ENCODE measurements at places on chromosomes 16 and 17.
A peak's percentile ranks its signal among the peaks of the same experiment; 100 is the strongest.

- no peak for DNase-seq
Measured at GRCh38 chr17:50060951-50061712, 5.2 kb downstream of the ITGA3 start.

GRCh38 chr17:40345161-40345993, 19.2 kb downstream of the GJD3 start:
- DNase-seq, result no peak

GRCh38 chr17:1949754-1950153, 75.4 kb downstream of the RTN4RL1 start:
- DNase-seq, result no peak

DNA sequence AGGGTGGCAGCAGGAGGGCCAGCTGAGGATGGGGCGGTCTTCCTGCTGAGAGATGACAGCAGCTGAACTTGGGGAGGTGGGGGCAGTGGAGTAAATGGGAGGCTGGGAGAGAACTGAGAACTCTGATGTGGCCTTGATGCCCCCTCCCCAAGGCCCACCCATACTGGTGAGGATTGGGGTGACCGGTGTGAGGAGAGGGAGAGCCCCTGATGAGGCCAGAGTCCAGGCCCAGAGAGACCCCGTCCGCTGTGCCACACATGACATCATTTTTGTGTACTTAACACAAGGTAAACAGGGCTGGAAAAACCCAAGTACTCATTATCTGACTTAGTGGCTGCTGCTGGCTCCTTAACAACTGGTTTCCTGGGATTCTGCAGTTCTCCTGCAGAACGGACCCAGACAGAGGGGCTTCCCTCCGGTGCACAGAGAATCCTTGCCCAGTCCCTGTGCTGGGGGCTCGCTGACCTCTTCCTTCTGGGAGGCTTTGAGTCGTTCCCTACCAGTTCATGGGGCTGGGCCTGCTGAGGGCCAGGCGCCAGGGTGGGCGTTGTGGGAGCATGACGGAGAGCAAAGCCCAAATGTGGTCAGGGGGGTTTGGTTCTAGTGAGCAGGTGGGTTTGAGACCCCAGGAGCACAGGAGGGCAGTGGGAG, 207.6 kb downstream of the RAB11FIP4 start:
- DNase-seq, result peak; percentile 65

DNA sequence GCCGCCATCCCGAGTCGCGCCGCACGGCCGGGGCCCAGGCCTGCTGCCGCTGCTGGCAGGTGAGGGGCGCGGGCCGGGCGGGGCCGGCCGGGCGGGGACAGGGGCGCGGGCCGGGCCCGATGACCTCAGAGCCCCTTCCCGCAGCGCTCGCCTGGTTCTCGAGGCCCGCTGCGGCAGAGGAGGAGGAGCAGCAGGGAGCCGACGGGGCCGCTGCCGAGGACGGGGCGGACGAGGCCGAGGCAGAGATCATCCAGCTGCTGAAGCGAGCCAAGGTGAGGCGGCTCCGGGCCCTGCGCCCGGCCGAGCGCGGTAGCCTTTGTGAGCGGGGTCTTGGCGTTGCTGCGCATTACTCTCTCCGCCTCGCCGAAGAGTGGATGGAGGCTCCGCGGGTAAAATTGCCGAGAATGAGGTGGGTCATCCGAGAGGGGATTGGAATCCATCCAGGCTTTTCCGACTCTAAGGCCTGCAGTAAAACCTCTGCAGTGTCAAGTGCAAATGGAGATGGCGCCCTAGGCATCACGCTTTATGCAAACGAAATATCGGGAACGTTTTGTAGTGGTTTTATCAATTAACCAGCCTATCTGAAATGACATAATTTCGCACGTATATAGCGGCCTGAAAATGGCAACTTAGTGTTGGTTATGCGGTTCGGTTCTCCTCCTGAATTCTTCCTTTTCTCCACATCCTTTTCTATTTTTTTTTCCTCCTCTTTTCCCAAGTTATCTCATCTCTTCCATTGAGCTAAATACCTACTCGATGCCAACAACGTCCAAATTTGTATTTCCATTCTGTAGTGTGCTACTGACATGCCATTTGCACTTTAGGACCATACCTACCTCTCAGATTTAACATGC, 577 bp downstream of the TTC19 start:
- DNase-seq, result no peak

GRCh38 chr17:52604105-52604504, 445.6 kb upstream of the CA10 start:
- DNase-seq, result no peak

- DNase-seq, result no peak
Measured at GRCh38 chr17:6286233-6286632, 148.7 kb downstream of the AIPL1 start.

GRCh38 chr16:50228364-50228868, 37.9 kb upstream of the ADCY7 start:
- DNase-seq, result no peak

GRCh38 chr17:78970834-78971755, 8.6 kb downstream of the LGALS3BP start:
- no peak for DNase-seq

GRCh38 chr16:750485-750884, 9.7 kb upstream of the CIAO3 start:
- DNase-seq, result no peak

DNA sequence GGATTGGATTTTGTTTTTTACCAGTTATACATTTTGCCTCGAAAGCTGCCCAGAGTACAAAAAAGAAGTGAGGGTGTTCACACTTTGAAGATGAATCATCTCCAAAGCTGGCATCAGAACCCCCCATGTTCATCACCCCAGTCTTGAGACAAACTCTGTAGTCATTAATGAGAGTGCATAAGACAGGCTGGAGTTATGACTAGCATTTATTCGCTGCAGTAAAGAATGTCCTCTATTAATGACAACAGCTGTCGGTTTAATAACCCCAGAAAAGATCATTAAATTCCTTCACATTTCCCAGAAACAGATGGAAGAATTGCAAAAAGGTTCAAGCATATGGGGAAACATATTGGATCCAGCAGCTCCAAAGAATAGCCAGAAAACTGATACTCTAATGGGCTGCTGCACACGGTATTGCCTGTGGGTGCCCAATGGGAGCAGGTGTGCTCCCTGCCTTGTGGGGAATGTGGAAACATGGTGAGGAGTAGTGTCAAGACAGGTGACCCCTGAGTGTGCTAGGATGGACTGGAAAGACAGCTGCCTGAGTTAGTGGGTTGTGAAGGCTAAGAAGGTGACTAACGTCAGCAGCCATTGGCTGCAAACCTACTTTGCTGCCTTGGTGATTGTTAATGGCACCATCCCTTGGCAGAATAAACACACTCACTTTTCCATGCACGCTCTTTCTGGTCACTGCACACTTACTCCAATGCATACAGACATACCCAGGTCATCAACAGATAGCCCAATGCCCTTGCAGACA, 81.9 kb downstream of the AIPL1 start:
- DNase-seq, result no peak

GRCh38 chr16:59905606-59906005, 1171.5 kb upstream of the GOT2 start:
- no peak for DNase-seq

GRCh38 chr16:72637306-72637705, 410.6 kb downstream of the ZFHX3 start:
- no peak for DNase-seq

DNA sequence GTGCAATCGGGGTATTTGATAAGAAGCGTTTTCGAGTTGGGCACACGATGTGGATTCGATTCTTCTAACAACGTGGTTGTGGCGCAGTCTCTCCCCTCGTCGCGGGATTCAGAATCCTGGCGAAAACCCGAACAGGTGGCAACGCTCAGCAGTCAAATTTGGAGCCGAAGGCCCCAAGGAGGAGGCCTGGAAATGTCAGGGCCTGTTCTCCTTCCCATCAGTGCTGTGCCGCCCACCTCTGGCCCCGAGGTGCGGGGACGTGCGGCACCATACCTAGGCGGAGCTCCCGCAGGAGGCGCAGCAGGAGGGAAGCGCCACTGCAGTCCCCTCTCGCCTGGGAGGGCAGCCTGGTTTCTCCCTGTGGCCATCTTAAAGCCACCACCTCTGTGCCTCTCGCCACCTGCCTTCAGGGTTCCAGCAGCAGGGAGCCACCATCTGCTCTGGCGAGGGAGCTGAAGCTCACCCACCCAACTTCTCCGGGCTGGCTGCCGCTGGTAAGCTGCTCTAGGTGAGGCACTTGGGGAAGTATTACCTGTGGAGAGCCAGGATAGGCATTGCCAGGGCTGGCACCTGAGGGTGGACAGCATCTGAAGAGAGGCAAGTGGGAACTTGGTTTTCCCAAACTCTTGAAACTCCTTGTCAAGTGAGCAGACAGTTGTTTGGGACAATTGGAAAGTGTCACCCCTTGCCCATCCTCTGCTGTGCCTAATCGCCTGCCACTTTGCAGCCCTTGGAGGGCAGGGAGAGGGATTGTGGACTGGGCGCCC, 2.6 kb upstream of the AATF start:
- no peak for DNase-seq

DNA sequence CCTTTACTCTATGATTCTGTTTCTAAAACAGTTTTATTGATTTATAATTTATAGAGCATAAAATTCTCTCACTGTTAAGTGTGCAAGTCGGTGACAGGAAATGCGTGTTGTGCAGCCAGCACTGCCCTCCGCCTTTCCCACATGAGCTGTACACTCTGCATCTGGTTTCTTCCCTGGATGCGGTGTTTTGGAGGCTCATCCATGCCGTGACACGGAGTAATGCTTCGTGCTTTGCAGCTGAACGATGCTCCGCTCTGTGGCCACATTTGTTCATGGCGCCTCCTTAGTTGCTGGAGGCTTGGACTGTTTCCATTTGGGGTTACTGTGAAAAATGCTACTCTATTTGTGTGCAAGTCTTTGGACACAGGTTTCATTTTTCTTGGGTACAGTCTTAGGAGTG, 7.2 kb upstream of the IGFALS start:
- DNase-seq, result no peak

GRCh38 chr17:1568950-1569810, 6.6 kb upstream of the PITPNA start:
- no peak for DNase-seq

DNA sequence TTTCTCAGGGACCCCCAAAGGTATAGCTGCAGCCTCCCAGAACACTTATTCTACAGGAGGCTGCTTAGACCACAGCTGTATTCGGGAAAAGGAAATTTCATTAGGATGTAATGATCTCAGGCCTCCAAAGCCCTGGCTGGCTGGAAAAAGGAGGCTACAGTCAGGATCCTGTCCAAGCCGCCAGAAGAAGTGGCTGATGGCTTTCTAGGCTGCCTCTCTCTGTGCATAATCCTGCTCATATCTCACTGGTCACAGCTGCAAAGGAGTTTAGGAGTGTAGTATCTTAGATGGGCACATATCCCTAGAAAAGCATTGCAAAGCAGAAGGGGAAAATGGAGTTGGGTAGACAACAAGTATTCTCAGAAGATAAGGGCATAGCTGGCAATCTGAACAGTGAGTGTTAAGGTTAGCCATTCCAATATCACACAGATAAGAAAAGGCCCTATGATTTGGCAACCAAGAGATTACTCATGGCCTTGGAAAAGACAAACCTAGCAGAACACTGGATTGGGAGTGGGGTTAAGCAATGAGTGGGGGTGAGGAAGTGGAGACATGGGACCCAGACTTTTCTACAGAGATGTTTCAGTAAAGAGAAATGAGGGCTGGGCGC, 26.0 kb upstream of the PRKCA start:
- no peak for DNase-seq

DNA sequence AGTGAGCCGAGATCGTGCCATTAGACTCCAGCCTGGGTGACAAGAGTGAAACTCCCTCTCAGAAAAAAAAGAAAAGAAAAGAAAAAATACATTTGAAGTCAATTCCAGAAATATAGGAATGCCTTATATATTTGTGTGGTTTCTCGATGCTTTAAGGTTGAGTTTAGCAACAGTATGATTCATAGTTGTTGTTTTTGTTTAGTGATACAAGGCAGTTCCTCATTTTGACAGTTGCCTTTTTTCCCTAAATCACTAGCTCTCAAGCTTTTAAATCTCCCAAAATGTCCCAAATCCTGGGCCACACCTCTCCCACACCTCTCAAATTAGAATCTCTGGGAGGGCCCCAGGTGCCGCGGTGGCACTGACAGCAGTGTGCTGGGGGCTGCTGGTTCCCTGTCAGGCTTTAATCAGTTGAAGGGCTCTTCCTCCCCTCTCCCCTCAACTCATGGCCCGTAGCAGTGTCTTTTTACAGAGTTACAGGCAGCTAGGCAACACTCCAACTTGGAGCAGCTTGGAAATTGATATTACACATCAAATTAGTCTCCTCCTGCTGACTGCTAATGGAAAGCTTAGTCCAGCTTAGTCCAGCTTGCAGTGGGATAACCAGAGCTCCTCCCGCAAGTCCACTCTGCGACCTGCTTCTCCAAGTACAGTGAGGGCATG, 58.4 kb downstream of the EPN2 start:
- DNase-seq, result no peak

DNA sequence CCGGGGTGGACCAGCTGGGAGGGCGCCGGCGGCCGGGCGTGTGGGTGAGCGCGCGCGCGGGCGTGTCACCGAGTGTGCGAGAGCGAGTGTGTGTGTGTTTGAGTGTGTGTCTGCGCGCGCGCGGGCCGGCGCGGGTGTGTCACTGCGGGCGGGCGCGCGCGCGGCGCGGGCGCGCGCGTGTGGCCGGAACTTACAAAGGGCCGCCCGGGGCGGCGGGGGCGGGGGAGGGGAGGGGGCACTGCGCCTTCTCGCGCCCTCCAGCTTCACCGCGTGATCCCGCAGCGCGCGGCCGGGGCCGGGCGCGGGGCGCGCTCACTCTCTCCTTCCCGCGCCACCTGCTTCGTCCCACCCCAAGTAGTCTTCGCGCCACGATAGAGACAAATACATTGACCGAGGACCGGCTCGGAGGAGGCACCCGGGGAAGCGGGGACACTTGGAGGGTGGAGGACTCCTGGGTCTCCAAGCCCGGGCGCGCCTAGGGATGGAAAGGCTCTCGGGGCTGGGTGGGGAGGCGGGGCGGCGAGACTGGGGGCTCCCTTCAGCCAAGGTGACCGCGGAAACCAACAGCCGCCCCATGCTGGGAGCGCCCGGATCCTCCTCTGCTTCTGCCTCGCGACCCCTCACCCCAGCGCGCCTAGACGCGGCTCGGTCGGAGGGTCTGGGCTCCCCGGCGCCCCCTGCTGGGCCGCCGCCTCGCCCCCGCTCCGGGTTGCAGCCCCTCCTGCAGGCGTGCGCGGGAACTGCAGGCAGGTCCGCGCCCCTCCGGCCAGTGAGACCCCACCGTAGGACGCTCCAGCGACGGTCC, at the start of gene SRCIN1:
Gene SRCIN1, minus strand, starts transcription at position 112 of the 805 bp plus-strand sequence. CDS start 247 bp downstream, outside the sequence.
- peak; percentile 48 for DNase-seq

GRCh38 chr17:60231234-60231633, 81.5 kb downstream of the CA4 start:
- DNase-seq, result no peak
